ENCODE measurements at places on chromosomes 5 and 9.

DNA sequence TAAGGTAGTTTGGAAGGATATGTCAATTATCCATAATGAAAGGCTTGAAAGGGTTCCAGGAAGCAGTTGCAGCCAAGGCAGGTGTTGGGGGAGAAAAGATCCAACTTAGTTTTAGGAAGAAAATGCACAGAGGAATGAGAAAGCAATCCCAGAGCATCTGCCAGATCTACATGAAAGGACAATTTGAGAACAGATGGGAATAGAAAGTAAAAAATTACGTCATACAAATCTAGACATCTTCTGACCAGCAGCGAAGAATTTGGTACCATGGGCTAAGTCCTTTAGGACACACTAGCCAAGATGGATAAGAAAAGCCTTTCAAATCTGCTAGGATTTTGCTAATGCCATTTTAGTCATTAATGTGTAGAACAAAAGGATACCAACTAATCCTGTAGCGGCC lies 244.1 kb upstream of the PRR16 start:
- no peak for DNase-seq

DNA sequence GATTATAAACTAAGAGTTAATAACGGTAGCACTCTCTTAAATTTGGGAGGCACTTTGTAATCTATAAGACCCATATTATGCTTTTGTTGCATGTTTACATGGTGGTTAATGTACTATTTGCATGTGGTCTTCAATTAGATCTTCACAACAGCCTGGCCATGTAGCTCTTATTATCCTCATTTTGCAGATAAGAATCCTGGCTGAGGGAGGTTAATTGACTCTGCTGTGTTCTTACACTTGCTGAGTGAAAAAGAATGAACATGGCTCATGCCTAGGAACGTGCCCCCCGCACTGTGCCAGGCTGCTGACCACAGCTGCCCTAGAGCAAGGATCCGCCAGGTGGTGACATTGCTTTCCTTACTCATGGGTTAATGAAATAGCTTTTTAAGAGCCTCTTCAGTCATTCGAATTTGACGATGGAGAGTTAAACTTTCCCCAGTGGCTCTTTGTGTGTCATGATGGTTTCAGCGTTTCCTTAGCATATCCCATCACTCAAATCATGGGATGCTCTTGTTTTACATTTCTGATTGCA lies 97.9 kb downstream of the CDH6 start:
- no peak for DNase-seq

- DNase-seq: no peak
Observed at GRCh38 chr5:152246401-152246800, 158.7 kb downstream of the NMUR2 start.

DNA sequence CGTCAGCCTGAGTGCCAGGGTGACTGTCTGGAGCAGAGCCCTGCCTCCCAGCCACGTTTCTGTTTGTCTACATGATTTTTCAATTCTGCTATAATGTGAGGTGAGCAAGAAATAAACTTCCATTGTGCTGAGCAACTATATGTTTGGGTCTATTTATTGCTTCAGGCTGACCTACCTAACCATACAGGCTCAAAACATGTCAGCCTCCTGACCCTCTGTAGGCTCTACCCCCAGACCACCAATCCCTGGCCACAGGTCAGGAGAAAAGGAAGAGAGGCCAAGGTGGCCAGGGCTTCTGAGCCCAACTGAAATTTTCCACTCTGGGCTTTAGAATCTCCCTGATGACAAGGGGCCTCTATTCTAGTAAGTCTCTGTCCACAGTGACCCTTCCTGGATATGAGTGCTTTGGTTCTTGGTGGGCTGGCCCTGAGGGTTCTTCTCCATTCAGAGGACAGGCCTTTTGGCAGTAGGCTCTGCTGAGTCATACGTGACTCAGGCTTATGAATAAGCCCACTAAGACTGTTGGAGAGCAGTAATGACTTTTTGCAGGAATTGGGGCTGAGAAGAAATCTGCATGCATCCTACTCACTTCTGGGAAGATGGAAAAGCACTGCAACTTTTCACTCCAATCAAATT lies 117.2 kb upstream of the TBCA start:
- no peak for DNase-seq

GRCh38 chr9:72431036-72431435 lies 66.0 kb upstream of the ZFAND5 start:
- no peak for DNase-seq

- DNase-seq: no peak
Observed at GRCh38 chr5:65873181-65873750, 53.1 kb upstream of the ERBIN start.

GRCh38 chr5:128426090-128426534 lies 111.9 kb downstream of the FBN2 start:
- DNase-seq: no peak

DNA sequence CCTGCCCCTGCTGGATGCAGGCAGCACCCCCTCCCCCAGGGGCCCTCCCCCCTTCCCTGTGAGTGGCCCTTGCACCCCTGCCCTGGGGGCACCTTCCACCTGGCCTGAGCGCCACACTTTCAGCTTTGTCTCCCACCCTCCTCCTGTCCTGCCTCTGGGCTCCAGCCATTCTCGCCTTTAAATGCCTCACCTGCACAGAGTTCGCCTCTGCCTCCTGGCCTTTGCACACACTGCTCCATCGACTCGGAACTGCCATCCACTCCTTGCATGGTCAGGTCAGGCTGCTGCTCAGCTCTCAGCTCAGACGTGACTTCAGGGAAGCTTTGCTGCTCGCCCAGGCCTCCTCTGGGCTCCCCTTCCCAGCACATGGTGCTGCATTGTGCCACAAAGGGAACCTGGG lies 10.2 kb downstream of the FAM163B start:
- DNase-seq: no peak

DNA sequence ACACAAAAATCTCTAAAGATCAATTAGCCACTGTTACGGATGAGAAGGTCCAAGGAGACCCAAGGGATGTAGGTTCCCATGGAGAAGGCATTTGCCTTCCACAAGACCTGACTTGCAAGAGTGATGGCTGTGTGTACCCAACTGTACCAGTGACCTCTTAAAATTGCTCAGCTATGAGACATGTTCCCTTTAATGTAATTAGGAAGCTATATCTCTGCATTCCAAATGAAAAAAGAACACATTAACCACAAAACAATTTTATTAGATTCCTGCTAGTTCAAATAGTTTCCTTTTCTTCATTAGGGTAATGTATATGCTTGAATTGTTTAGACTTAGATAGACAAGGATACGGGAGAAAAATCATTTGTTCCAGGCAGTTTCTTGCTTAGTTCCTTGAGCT lies 3.3 kb downstream of the OR2Y1 start:
- DNase-seq: no peak

DNA sequence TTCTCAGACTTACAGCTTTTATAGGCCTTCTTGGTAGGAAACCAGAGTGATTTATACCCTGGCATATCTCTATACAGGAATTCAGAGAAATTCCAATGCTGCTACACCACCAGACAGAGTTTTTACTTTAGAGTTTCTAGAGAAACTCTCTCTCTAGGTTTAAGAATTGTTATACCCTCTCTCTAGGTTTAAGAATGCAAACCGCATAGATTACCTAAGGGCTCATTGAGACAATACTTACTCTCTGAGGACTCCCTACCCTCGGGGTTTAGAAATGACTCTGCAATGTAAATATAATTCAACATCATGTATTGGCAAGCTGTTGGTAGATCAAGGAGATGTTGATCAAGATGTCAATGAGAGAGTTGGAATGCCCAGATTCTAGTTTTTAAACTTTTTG lies 15.3 kb upstream of the ELAVL2 start:
- no peak for DNase-seq

Data from stimulated activated CD4-positive, alpha-beta T cell treated with anti-CD3 and anti-CD28 coated beads, Interleukin-4, amount 100 ng/mL, for 48 hours (primary cell).